ENCODE measurements at places on chromosomes 4 and X.

DNA sequence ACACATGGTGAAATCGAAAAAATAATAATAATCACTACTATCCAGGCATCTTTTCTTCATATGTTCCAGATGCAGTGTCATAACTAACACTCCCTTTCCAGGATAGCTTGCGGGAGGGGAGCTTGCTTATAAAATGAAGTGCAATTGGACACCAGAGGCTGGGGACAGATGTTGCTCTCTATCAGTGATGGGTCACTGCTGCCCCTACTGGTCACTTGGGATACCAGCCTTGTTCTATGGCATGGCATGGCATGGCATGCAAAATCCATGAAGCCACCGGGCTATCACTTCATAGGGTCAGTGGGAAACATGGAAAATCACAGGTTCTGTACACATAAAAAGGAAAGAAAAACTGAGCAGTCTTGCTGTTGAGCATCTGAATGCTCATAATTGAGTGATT is 168.1 kb downstream of the GLRA2 start:
- H3K4me1 ChIP-seq, result no peaks in the 10 kb centered on the region
- no peak overlapping the region for H3K27ac ChIP-seq
- peak; percentile 13 for DNase-seq
- H3K36me3 ChIP-seq, result no peaks in the 10 kb centered on the region
- no peaks in the 10 kb centered on the region for H3K27me3 ChIP-seq
- H3K4me3 ChIP-seq, result no peak overlapping the region

DNA sequence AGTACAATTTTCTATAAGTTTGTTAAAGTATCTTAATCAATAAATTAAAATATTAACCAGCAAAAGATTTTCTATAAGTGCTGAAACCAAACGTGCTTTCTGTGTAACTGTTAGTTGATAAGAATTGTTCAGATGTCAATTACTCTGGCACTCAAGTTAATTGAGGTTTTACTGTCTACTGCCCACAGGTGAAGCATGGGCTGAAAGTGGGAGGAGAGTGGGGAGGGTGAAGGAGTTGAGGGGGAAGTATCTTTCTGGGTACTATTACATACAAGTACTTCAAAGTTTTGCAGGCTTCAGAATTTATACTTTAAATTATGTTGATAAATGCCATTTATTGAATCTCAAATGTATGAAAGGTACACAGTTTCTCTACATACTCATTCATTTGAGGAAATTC is 19.1 kb upstream of the CXCL3 start:
- no peak overlapping the region for H3K4me3 ChIP-seq
- no peak overlapping the region for H3K27ac ChIP-seq
- DNase-seq, result no peak
- no peaks in the 10 kb centered on the region for H3K36me3 ChIP-seq
- H3K4me1 ChIP-seq, result peaks cover 24% of the 10 kb centered on the region
- no peaks in the 10 kb centered on the region for H3K27me3 ChIP-seq

GRCh38 chr4:37648084-37648817 is 37.9 kb downstream of the RELL1 start:
- H3K4me3 ChIP-seq, result no peak overlapping the region
- no peaks in the 10 kb centered on the region for H3K27me3 ChIP-seq
- H3K27ac ChIP-seq, result no peak overlapping the region
- H3K36me3 ChIP-seq, result peaks cover 34% of the 10 kb centered on the region
- H3K4me1 ChIP-seq, result no peaks in the 10 kb centered on the region

DNA sequence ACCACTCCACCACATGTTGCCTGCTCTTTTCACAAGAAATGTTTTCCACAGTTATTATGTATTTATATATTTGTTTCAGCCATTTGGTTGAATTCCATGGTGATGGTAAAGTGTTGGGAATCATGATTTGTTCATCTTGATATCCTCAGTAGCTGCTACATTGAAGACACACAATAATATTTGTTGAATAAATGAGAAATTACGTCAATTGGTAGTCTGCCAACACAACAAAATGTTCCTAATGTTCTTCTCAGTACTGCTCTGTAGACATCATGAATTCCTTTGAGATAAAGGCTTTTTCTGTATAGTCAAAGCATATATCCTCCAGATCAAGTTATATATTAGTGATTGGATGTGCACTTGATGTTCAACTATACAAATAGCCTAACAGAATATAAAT is 29.5 kb downstream of the CXXC4 start:
- no peaks in the 10 kb centered on the region for H3K4me1 ChIP-seq
- H3K27me3 ChIP-seq, result no peaks in the 10 kb centered on the region
- no peaks in the 10 kb centered on the region for H3K36me3 ChIP-seq
- H3K27ac ChIP-seq, result no peak overlapping the region
- DNase-seq, result no peak

GRCh38 chr4:75653845-75654503 is 19.2 kb downstream of the G3BP2 start:
- no peaks in the 10 kb centered on the region for H3K27me3 ChIP-seq
- H3K4me3 ChIP-seq, result no peak overlapping the region
- H3K4me1 ChIP-seq, result no peaks in the 10 kb centered on the region
- H3K27ac ChIP-seq, result no peak overlapping the region
- H3K36me3 ChIP-seq, result peaks cover 94% of the 10 kb centered on the region

DNA sequence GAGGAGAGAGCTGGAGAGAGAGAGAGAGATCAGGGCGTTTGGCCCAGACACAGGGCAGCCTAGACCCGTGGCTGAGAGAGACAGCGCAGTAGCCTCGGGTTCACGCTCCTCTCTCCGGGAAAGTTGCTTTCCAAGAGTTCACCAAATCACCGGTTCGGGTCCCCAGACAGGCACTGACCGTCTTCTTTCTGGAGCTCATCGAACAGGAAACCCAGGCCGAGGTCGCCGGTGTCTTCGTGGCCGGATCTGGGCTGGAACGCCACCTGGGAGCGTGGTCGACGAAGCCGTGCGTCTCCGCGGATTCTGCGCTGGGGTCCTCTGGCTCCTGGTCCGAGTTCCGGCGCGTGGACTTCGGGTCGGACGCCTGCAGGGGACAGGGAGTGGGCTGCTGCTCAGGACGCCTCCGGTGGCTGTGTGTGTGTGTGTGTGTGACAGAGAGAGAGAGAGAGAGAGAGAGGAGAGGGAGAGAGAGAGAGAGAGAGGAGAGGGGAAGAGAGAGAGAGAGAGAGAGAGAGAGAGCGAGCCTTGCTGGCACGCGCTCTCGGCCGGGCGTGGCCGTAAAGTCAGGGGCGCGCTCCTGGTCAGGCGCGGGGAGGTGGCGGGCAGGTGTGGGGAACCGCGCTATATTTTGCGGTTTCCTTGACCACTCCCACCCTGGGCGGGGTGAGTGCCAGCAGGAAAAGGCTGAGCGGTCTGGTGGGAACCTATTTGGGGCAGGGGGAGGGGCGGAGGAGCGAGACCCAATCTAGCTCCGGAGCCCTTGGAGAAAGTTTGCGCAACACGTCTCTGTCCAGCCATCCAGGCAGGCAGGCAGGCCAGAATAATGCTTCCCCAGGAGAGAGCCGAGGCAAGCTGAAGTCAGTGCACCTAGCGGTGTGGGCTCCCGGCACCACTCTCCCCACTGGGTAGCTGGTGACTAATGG is 62.1 kb downstream of the RHOXF2B start:
- H3K36me3 ChIP-seq, result no peaks in the 10 kb centered on the region
- H3K27me3 ChIP-seq, result no peaks in the 10 kb centered on the region
- DNase-seq, result no peak
- H3K4me3 ChIP-seq, result no peak overlapping the region

DNA sequence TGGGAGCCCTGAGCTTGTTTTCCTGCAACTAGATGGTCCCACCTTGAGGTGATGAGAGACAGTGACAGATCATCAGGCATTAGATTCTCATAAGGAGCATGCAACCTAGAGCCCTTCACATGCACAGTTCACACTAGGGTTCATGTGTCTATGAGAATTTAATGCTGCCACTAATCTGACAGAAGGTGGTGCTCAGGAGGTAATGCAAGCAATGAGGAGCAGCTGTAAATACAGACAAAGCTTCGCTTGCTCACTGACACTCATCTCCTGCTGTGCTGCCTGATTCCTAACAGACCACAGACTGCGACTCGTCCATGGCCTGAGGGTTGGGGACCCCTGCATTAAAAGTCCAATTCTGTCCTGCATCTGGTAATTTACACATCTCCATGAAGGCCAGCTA is 141.6 kb downstream of the KCNIP4 start:
- no peaks in the 10 kb centered on the region for H3K36me3 ChIP-seq
- no peaks in the 10 kb centered on the region for H3K4me1 ChIP-seq
- no peaks in the 10 kb centered on the region for H3K27me3 ChIP-seq
- H3K4me3 ChIP-seq, result no peak overlapping the region
- H3K27ac ChIP-seq, result no peak overlapping the region

- H3K36me3 ChIP-seq, result no peaks in the 10 kb centered on the region
- H3K27me3 ChIP-seq, result no peaks in the 10 kb centered on the region
- no peak overlapping the region for H3K27ac ChIP-seq
These were observed 20.8 kb upstream of the FAM13A start for GRCh38 chr4:89077761-89078160.

- DNase-seq, result no peak
- no peak overlapping the region for H3K27ac ChIP-seq
- no peaks in the 10 kb centered on the region for H3K4me1 ChIP-seq
- H3K36me3 ChIP-seq, result no peaks in the 10 kb centered on the region
- no peak overlapping the region for H3K4me3 ChIP-seq
These were observed 7.2 kb downstream of the TBC1D14 start for GRCh38 chr4:6916587-6917460.

Data from DND-41 (cell line).